ENCODE measurements at places on chromosomes 11 and 22.

DNA sequence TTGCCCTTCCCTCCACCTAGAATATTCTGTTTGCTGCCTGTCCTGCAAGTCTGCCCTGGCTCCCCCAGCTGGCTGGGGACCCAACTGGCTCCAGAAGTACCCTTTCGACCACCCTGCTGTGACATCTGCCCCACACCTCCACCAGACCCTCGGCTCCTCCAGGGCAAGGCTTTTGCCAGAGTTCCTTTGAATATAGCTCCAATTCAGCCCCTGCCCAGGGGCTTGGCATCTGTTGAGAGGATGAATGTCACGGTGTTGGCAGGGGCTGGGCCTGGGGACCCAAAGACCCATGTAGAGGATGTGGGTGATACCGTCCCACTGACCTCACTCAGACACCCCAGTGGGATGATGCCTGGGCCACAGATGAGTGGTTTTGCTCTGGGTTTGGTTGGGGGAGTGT is 4.0 kb downstream of the NLRP6 start:
- DNase-seq, result no peak

DNA sequence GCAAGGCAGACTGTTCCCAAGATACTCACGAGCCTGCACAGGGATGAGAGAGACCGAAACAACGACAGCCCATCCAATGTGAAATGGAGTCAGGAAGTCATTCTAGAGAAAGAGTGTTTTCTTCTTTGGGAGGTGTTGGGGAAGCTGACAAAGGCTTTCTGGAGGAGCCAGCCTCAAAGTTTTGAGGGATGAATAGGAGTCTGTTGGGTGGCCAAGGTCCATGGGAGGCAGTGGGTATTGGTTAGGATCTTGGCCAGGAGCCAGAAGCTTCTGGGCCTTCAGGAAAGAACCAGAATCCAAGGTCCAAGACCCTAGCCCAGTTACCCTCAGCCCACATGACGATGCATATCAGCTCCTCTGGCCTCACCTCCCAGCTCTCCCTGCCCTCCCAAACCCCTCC is 59.9 kb upstream of the SHISAL1 start:
- DNase-seq, result no peak

DNA sequence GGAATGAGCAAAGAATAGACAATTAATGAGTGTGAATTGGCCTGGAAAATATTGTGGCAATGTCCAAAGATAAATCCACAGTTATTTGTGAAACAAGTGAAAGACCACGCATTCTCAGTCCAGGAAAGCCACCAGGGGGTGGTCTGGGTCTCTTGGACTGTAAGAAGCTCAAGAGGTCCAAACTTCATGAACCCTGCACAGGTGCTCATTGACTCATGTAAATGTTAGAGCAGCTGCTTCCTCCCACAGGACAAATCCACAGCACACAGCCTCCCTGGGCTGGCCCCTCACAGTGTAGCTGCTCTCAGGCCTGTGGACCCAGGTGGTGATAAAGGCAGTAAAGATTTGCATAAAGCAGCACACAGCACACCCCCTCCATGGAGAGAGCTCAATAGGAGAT is 114.0 kb downstream of the ZNF280B start:
- DNase-seq, result no peak

DNA sequence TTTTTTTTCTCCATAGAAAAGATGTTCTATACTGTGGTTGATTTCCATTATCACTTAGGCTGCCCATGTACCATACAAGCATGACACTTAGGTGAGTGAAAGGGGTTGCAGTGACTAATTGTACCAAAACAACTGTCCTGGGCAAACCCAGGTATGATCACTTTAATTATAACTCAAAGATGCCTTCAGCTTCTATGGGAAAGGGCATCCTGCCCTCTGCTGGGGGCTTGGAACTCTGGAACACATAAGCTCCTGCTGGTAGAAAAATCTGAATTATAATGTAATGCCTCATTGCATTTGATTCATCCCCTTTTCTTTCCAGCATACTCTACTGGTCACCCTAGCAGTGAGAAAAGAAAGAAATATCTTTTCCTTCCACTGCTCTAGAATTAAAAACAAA is 206.3 kb downstream of the DDX10 start:
- peak; percentile 8 for DNase-seq

DNA sequence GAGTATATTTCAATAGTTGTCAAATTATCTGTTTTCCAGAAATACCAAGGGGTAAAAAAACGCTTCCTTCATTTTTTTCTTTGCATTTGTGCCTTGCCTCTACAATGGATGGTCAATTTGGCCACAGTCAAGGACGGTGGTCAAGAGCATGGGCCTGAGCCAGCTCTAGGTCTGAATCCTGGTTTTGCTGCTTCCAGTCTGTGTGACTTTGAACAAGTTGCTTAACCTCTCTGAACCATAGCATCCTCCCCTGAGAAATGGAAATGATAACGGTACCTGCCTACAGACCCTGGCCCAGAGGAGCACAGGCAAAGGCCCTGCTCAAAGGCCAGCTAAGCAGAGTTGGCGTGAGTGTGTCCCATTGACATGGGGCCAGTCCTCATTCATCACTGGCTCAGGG is 3.1 kb downstream of the PNPLA5 start:
- DNase-seq, result no peak

DNA sequence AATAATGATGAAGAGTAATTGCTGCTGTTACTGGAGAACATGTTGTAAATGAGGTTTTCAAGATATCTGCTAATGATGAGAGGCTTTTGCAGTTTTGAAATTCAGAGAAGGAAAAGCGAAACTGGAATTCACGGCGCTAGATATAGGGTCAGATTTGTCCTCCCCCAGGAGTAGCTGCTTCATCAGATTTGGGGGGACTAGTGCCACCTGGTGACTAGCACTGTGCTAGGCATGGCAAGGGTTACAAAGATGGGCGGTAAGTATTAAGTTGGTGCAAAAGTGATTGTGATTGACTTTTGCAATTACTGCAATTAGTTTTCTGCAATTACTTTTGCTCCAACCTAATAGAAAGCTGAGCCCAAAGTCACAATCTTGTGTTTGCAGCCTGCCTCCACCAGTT is 879.9 kb upstream of the TENM4 start:
- no peak for DNase-seq

DNA sequence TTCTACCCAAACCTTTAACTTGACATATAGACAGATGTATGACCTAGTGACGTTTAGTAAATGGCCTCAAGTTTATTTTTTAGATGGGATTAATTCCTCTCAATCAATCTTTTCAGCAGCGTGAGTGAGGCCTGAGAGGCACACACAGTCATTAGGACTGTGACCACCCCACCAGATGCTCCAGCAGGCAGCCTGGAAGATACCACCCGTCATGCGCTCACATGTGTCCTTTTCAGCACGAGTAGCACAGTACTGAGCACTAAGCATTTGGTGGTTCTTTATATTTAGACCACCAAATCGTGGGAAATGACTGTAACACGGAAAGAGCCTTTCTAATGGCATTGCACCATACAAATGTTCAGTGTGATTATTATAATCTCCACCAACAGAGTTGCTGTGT is 354.6 kb upstream of the DDI1 start:
- DNase-seq, result no peak

DNA sequence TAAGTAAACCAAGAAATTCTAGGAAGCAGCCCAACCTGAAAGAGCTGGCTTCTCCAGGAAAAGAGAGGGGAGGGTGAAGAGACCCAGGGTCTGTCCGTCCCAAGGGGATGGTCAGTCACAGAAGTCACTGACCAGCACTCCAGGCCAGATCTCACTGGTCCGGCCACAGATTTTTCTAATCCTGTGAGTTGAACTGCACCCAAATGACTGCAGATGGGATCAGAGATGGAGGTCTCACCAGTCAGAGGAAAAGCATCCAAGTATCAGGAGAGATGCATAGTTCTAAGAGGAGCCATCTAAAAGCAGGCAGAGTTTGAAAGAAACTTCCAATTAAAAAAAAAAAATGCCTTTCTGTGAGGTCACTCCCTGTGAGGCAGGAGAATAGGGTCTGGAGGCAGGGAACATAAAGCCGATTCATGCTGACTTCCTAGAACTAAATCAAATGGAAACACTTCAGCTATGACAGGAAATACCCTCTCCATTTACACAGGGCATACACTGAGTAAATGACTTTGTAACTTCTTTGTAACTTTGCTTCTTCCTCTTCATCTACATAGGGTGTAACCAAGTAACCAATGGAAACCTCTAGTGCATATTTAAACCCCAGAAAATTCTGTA is 144.5 kb downstream of the CCDC34 start:
- DNase-seq, result no peak

DNA sequence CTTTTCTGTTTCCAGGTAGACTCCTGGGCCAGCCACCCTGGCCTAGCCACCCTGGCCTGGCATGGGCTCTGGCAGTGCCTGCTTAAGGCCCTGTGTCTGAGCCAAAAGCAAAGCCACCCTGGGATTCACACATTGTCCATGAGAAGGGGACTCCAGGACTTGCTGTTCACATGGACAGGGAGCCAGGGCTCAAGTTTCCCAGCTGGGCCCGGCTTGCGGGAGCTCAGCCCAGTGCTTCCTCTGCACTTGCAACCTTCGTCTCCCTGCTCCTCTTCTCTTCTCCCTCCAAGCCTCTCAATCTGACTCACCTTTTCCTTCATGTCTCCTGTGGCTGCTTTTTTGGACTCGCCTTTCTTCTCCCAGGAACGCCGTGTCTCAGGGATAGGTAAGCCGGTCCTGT is 130.3 kb downstream of the MICAL2 start:
- DNase-seq, result no peak

GRCh38 chr11:115126515-115127208 is 377.6 kb downstream of the CADM1 start:
- DNase-seq, result no peak

DNA sequence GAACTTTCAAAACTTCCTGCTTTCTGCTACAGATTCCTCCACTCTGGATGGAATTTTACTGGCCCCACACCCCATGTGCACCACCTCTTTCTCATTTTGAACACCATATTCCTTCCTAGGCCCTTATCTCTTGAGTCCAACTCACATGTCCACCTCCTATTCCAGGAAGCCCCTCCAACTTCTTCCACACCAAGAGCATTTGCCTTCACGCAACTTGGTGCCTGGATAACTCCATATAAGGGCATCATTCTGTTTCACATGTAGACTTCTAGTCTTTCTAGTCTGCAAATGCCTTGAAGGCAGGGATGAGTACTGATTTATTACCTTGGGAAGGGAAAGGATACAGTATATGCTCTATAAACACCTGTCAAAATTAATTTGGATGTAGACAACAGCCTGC is 17.5 kb downstream of the GAB2 start:
- no peak for DNase-seq

- DNase-seq, result no peak
Measured at GRCh38 chr11:92979176-92979575, 9.7 kb downstream of the MTNR1B start.

DNA sequence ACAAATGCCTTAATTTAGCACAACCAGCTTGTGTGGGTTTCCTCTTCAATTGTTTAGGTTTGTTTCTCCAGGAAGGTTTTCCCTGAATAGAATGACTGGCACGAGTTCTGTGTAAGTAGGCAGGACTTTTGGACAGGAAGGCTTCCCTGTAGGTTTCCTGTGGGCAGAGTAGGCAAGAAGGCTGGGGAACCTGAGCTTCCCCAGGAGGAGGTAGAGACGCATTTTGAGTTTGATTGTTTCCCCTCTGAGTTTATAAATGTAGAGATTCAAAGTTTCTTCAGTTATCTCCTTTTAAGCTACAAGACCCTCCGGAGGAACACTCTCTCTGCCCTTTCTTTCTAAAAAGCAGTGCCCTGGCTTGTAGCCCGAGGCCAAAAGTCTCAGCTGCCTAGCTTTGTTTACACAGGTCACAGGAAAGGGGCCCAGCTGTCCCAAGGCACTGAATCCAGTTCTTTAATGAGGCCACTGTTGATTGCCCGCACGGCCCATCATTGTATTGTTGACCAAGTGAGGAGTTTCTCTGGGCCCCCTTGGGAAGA is 66.6 kb upstream of the RDX start:
- DNase-seq, result no peak

DNA sequence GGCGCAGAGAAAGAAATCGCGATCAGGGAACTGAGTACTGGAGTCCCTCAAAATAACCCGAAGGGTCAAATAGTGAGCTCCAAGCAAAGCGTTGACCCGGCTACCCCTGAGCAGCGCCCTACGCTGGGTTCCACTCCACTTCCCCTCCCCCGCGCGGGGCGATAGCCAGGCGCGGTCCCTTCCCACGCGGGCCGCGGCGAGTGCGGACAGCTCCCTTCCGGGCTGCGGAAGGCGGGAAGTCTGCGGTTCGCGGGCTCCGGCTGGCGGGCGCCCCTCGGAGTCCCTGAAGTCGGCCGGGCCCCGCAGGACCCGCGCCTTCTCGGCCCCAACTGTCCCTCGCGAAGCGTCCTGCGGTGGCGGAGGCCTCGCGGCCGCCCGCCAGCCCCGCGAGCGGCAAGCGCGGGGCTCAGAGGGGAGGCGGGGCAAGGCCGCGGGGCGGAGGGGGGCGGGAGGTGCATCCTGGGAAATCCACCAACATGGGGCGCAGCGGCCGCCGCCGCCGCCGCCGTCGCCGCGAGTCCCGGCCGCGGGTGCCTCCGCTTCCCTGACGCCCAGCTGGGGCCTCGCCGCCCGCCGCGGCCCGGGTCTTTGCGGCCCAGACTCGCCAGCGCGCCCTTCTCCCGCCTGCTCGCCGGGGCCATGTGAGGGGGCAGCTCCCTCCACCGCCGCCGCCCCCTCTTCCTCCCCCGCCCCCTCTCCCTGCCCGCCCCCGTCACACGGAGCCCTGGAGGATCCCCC is at the start of gene QSER1:
QSER1 (plus strand) TSS at position 457 of the 738 bp plus-strand sequence. CDS start 315 bp downstream, outside the sequence.
- peak; percentile 78 for DNase-seq

- no peak for DNase-seq
Measured at GRCh38 chr11:44319170-44319551, 9.2 kb upstream of the ALX4 start.

DNA sequence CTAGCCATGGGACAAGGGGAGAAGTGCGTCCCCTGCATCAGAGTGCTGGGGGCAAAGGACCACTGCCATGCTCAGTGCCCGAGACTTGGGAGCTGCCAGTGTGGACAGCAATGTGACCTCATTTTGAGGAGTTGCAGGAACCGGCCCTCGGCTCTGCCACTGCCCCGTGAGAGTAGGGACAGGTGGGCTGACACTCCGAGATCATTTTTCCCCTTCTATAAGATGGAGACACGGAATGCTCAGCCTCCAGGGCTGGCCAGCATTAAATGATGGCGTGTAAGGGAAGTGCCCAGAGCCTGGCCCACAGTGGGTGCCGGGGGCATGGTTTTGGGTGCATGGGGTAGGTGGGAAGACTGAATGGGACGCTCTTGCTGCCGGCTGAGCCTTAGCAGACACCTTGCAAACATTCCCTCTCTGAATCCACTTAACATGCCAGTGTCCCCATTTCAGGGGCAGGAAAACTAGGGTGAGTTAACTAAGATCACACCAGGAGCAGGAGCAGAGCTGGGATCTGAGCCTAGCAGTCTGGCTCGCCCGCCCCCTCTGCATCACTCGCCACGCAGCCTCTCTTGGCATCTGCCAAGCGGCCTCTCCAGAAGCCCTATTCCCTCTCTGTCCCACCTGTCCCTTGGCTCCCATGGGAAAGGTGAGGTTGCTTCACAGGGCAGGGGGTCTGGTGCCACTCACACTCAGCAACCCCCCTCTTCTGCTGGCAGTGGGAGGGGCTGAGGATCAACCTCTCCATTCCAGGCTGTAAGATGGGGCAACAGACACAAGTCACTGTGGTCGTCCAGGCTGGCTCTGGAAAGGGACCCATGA is 13.6 kb downstream of the NPTXR start:
- no peak for DNase-seq

GRCh38 chr11:115884800-115885534 is 380.8 kb upstream of the CADM1 start:
- no peak for DNase-seq
